ENCODE measurements at places on chromosomes 12 and 14.

DNA sequence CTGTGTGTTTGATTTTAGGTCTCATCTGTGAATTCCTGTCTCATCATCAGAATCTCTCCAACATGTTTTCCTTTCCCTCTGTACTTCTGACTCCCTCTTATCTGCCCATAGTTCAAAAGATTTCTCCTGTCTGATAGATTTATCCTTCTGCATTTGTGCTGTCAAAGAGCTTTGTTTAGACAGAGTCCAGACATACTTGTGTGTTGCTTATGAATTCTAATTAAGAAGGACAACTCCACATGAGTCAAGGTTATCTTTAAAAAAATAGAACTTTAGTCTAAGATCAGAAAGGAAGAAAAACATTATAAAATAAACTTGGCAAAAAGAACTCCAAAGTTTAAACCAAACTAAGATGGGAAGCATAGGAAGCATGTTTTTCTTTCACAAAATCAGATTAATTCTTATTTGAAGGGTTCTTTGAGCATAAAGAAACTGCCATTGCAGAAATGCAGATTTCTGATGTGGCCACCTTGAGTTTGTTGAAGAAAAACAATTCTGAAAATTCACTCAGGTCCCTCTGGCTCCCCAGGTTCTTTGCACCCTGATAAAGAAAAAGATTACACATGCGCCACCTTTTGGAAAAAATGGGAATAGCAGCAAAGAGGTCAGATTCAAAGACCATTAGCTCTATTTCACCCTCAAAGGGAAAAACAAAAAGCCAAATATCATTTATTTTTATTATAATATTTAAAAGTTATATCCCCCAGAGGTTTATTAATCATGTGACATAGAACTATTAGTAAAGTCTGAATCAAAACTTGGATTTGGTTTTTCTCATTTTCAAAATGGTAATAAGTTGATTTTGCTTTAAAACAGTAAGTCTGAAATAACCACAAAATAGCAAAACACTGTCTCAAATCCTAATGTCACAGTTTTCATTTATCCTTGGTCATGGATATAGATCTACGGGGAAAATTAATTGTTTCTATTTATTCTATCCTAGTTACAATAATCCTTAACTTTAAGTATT, 143.7 kb upstream of the DCN start:
- no peak for DNase-seq

- DNase-seq, result no peak
Observed at GRCh38 chr14:31200702-31200990, 6.9 kb downstream of the HECTD1 start.

GRCh38 chr12:120979862-120980696, 1.7 kb downstream of the HNF1A start:
- DNase-seq, result no peak

- DNase-seq, result no peak
Observed at GRCh38 chr12:130339951-130340350, 2.3 kb downstream of the PIWIL1 start.

- DNase-seq, result no peak
Observed at GRCh38 chr14:81437244-81437643, 37.1 kb upstream of the STON2 start.

GRCh38 chr14:70640938-70641547, 673 bp upstream of the TTC9 start:
- no peak for DNase-seq

DNA sequence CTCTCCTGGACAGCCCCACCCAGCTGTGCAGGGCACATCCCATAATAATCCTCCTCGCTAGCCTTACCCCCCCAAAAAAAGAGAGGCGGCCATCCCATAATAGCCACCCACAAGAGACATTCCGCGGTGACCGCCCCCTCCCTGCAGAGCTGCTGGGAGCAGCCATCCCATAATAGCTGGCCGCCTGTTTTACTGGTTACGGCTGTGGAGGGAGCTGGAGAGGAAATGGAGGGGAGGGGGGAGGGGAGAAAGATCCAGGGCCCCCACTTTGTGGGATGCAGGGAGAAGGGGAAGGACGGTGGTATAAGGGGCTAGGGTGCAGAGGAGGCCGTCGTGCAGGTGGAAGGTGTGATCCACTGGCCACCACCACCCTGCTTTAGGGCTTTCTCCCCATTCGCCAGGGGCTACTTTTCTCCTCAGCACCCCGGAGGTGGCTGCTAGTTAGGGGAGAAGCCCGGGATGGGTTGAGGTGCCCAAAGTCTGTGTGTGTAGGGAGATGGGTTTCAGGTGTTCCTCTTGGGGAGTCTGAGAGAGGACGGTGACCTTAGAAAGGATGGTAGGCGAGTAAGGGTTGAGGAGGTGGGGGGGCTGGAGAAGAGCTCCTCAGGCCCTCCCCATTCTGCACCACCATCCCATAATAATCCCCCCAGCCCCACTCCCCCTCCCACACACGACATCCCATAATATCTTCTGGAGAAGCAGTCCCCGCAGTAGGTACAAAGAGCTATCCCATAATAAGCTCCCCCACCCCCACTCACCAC, 6.0 kb upstream of the CHD4 start:
- peak; percentile 82 for DNase-seq

DNA sequence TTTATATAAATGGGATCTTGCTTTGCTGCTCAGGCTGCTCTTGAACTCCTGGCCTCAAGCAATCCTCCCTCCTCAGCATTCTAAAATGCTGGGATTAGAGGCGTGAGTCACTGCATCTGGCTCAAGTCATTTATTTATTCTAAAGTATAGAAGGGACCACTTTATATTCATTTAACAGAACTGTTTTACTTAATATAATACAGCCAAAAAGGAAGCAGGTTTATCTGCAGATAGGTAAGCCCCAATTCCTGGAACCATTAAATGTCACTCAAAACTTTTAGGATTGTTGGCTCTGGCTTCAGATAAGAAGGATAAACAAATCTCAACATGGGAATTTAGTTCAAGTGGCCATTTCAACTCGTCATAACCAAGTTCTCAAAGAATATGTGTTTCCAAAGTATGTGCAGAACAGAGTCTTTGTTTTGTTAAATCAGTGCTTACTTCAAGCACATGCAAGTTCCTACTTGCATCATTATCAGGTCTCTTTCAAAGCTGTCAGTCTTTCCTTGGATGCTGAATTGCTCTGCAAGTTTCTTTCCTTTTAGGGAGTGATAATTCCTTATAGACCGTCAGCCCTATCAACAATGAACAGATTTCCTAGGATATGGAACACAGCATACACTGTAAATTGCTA, 60.4 kb downstream of the KITLG start:
- DNase-seq, result no peak

- no peak for DNase-seq
Observed at GRCh38 chr12:97456571-97457188, 5.9 kb upstream of the RMST start.

- no peak for DNase-seq
Observed at GRCh38 chr14:94671870-94672444, 59.8 kb downstream of the SERPINA3 start.

GRCh38 chr12:115387467-115387901, 703.5 kb upstream of the TBX3 start:
- no peak for DNase-seq

- no peak for DNase-seq
Observed at GRCh38 chr14:48726080-48726642, 860.0 kb downstream of the RPS29 start.

GRCh38 chr14:35879654-35880249, 53.6 kb downstream of the BRMS1L start:
- no peak for DNase-seq

DNA sequence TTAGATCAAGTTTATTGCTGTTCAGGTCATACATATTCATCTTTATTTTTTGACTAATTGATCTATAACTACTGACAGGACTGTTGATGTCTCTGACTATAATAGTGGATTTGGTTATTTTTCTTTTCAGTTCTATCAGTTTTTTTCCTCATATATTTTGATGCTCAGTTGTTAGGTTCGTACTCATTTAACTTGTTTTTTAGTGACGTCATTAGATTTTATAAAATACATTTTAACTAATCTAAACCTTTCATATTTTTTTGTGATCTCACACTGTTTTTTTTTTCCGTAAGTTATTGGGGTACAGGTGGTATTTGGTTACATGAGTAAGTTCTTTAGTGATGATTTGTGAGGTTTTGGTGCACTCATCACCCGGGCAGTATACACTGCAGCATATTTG, 841.2 kb upstream of the FBXO33 start:
- no peak for DNase-seq

DNA sequence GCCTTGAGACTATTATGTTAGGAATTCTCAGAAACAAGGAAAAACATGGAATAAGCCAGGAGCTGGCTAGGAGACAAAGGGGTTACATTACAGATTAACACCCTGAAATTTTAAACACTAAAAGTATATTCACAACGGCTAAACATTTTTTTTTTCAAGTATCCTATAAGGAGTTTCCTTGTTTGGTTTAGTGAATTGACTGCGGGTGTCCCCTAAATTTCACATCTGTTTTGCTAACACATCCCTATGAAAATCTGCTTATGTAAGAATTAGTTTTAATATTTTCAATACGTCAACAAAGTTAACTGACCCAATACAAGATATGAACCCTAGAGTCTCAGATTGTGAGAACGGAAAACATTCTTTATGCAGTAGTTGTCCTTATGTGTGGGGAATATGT, 19.0 kb downstream of the TAOK3 start:
- DNase-seq, result no peak

All from amygdala (tissue), 56 donors.